ENCODE measurements at places on chromosomes 11 and 22.

DNA sequence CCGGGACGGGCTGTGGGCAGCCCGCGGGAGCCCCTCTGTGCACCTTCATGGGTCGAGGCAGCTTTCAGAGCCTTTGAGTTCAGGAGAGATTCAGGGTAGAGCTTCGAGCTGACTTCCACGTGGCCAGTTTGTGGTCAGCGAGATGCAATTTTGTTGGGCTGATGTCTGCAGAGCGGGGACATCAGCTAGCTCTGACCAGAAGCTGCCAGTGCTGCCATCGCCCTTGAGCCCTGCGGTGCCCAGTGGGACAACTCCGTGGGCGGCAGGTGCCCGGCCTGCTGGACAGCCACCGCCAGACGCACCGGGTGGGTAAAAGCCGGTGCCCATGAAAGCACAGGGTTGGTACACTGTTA, 719 bp downstream of the TALDO1 start:
- no peak for DNase-seq

- DNase-seq, result no peak
Measured at GRCh38 chr11:80186692-80187091, 745.9 kb upstream of the TENM4 start.

- peak; percentile 57 for DNase-seq
Measured at GRCh38 chr11:6196396-6196795, 2.6 kb upstream of the OR52W1 start.

DNA sequence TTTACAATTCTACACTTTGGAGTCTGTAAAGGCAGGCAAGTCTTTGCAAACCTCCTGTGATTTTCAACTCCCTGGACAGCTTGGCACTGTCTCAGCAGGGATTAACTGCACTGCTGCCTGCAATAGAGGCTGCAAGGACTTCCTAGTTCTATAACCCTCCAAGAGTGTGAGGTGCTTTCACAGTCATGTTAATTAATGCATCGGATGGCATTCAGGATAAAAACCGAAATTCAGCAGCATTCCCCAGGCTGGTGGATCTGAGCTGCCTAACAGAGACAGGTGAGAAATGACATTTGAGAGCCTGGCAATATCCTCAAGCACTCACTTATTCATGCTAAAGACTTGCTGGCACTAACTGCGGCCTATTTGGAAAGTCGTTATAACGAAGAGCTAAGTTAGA, 85.0 kb downstream of the LARGE1 start:
- DNase-seq, result no peak

Measured in activated CD8-positive, alpha-beta memory T cell treated with anti-CD3 and anti-CD28 coated beads, Interleukin-2, amount 10 ng/mL, durations not matched to agents 7 days and 5 days (primary cell).